ENCODE measurements at places on chromosomes 12 and 14. TPM values are rescaled to one million over a fixed set of nuclear protein-coding genes. Genes with fewer than 3 reads are reported as not detected.

- no peak for DNase-seq
- no peak overlapping the region for H3K27ac ChIP-seq
- no peaks in the 10 kb centered on the region for H3K36me3 ChIP-seq
- no peaks in the 10 kb centered on the region for H3K27me3 ChIP-seq
- H3K4me1 ChIP-seq, result peaks cover 21% of the 10 kb centered on the region
- no peak overlapping the region for H3K4me3 ChIP-seq
Measured at GRCh38 chr12:132162508-132163031, 18.3 kb downstream of the NOC4L start.

DNA sequence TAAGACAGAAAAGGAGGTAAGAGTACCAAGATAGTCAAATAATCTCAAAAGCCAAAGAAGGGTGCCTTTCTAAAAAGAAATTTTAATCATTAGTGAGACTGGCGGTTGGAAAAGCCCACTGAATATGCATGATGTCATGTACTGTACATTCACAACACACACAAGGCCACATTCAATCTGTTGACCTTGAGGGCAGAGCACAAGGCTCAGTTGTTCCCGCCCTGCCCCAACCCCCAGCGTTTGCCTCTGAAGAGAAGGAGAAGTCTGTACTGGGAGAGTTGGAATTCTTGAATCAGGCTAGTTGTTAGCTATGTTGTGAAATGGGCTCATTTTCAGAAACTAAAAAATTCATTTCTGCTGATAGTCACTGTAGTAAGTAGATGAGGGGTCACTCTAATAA is 50.2 kb upstream of the NID2 start:
- DNase-seq, result no peak
- no peaks in the 10 kb centered on the region for H3K4me1 ChIP-seq
- H3K27ac ChIP-seq, result no peak overlapping the region
- no peaks in the 10 kb centered on the region for H3K27me3 ChIP-seq
- no peak overlapping the region for H3K4me3 ChIP-seq
- H3K36me3 ChIP-seq, result no peaks in the 10 kb centered on the region

GRCh38 chr12:109893261-109893995 is 6.6 kb upstream of the TCHP start:
- no peak overlapping the region for H3K27ac ChIP-seq
- no peaks in the 10 kb centered on the region for H3K27me3 ChIP-seq
- H3K36me3 ChIP-seq, result no peaks in the 10 kb centered on the region
- H3K4me1 ChIP-seq, result peaks cover 31% of the 10 kb centered on the region
- DNase-seq, result no peak

DNA sequence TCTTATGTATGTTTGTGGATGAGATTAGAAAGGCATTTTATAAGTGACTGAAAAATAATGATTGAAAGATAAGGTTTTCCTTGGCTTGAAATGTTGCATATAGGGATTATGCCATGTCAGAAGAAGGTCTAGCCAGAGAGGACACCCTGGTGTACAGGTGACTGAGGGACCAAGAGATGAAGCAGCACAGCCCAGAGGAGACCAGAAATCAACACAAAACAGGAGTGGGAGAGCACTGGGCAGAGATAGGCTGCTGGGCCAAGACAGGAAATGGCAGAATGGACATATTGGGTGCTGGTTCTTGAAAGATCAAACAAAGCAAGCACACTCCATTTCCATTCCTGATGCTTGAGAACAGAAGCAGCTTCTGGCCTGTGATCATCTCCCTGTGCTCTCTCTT is 24.4 kb upstream of the FRMD6 start:
- H3K36me3 ChIP-seq, result no peaks in the 10 kb centered on the region
- no peak overlapping the region for H3K27ac ChIP-seq
- no peak for DNase-seq
- H3K4me3 ChIP-seq, result no peak overlapping the region
- H3K4me1 ChIP-seq, result no peaks in the 10 kb centered on the region
- H3K27me3 ChIP-seq, result no peaks in the 10 kb centered on the region

DNA sequence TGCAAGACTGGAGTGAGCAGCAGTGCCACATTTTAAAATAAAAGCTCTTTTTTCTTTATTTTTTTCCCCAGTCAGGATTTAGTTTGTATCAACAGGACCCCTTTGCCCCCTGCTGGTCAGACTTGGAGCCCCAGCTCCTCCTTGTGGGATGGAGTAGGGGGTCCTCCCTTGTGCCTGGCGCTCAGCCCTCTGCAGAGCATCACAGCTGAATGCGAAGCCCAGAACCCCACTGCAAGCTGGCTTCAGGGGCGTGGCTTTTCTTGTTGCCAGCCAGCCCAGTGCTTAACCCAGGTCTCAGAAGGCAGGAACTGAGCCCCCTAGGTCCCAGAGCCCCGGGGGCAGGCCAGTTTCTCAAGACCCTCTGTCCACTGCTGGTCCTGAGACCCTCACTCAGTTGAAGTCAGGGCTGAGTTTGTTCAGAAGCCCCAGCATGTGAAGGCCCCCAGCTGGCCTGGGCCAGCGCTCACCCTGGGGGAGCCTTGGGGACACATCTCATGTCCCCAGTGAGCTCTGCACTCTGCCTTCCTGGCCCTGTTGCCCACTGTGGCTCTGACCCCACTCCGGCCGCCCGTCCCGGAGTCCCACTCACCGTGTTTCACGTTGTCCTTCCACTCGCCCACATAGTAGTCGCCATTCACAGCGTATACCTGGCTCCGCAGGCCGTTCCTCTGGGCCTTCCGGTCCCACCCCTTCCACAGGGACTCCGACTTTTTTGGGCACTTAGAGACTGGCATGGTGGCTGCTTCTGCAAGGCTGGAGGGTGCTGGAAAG is 519 bp downstream of the MORN3 start:
- no peak overlapping the region for H3K27ac ChIP-seq
- no peak overlapping the region for H3K4me3 ChIP-seq
- H3K4me1 ChIP-seq, result peaks cover 69% of the 10 kb centered on the region
- no peaks in the 10 kb centered on the region for H3K27me3 ChIP-seq
- H3K36me3 ChIP-seq, result no peaks in the 10 kb centered on the region

Gene CSRP2
- 0.33 TPM for total RNA-seq

DNA sequence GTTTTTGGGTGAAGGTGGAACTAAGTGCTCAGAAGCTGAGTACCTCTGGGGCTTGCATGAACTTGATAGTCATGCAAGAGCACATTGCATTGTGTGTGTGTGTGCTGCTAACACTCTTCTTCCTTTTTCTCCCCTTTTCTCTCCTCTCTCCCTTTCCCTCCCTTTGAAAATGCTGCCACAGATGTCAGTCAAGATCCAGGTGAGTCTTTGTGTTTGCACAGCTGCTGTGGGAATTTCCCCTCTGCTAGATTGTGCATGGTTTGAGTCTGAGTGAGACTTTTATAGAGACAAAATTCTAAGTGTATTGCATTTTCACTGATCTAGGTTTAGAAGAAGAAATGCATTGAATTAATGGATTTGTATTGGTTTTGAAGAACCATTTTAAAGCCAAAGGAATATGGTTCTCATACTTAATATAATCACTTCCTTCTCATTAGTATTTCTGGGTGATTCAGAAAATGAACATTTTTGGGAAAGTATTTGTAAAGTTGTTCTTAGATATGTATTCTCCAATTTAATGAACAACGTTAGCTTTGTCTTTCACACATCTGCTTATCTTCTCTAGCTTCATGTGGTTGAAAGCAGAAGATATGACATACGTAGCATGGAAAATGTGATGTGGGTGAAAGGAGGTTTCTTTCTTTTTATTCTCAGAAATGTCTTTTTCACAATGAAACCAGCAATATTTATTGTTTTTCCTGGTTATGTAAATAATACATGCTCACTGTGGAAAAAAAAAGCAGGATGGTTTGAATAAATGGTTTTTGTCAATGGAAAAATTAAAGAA is 108.5 kb downstream of the NRXN3 start:
- no peaks in the 10 kb centered on the region for H3K36me3 ChIP-seq
- H3K4me1 ChIP-seq, result no peaks in the 10 kb centered on the region
- no peak overlapping the region for H3K4me3 ChIP-seq

- H3K27ac ChIP-seq, result no peak overlapping the region
- H3K36me3 ChIP-seq, result no peaks in the 10 kb centered on the region
- no peaks in the 10 kb centered on the region for H3K4me1 ChIP-seq
- no peaks in the 10 kb centered on the region for H3K27me3 ChIP-seq
- no peak overlapping the region for H3K4me3 ChIP-seq
Measured at GRCh38 chr12:105474672-105475071, 144.2 kb downstream of the C12orf75 start.

Gene PTGER2
- 35.6 TPM for total RNA-seq

Gene MSRB3
- not detected for total RNA-seq

Gene KRT8
- total RNA-seq, result 0.46 TPM

Gene GPD1
- total RNA-seq, result 0.55 TPM

Gene TMEM119
- total RNA-seq, result not detected

Gene SAV1
- 13.9 TPM for total RNA-seq

Gene RASSF9
- total RNA-seq, result not detected

DNA sequence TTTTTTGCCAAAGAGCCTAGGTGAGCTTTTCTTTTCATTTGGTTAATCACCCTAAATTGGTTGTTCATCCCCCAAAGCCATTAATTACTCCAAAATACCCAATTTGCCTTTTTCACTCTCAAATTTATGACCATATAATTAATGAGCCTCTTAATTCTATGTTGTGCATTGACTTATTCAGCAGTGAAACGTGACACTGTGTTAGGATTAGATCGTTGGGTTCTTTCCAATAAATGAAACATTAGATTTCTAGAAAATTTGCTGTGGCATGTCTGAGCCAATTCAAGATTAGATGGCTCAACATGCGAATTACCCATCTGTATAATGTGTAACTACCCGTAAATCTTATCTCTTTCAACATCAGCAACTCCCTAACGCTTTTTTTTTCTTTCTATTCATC is 273.4 kb downstream of the BMP4 start:
- H3K36me3 ChIP-seq, result no peaks in the 10 kb centered on the region
- H3K27ac ChIP-seq, result no peak overlapping the region
- H3K27me3 ChIP-seq, result no peaks in the 10 kb centered on the region
- DNase-seq, result no peak

- no peak for DNase-seq
- H3K36me3 ChIP-seq, result no peaks in the 10 kb centered on the region
- no peaks in the 10 kb centered on the region for H3K27me3 ChIP-seq
Measured at GRCh38 chr14:95763875-95764274, 50.0 kb upstream of the TCL1A start.

DNA sequence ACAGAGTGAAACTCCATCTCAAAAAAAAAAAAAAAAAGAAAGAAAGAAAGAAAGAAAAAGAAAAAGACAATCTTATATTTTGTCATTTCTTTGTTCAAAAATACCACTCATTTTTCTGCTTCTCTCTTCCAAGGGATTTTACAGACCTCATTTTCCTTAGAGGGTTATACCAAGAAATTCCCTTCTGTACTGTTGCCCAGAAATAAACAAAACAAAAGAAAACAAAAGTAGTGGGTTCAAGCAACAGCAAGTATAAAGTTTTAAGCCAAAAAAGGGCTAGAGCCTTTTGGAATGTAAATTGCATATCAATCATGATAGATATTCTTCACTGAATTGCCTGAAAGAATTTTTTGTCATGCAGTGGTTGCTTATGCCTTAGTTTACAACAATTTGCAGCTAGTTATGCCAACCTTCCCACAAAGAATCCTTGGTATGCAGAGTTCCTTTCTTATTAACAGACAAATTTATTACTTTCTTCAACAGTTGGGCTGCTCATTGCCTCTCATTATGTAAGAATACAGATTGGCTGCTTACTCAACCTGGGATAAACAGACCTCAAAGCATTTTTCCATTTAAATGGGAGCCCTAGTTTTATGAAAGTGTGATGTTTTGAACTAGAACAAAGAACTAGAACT is 129.1 kb upstream of the PPFIA2 start:
- DNase-seq, result no peak
- H3K36me3 ChIP-seq, result no peaks in the 10 kb centered on the region
- no peak overlapping the region for H3K4me3 ChIP-seq
- H3K4me1 ChIP-seq, result no peaks in the 10 kb centered on the region

- H3K27me3 ChIP-seq, result no peaks in the 10 kb centered on the region
- no peaks in the 10 kb centered on the region for H3K4me1 ChIP-seq
- no peak overlapping the region for H3K27ac ChIP-seq
- no peaks in the 10 kb centered on the region for H3K36me3 ChIP-seq
- no peak for DNase-seq
Measured at GRCh38 chr14:85534458-85535293, 4.7 kb downstream of the FLRT2 start.

GRCh38 chr14:82075566-82075965 is 541.9 kb upstream of the SEL1L start:
- no peak for DNase-seq
- no peaks in the 10 kb centered on the region for H3K4me1 ChIP-seq

All from CD8-positive, alpha-beta memory T cell (primary cell).